HCT116 (cell line): ENCODE measurements at places on chromosomes 3 and 15. TPM values are rescaled to one million over a fixed set of nuclear protein-coding genes. Genes with fewer than 3 reads are reported as not detected.

The HIGD2B gene
- total RNA-seq, result 0.27 TPM

The IL16 gene
- total RNA-seq, result 0.81 TPM

The NLGN1 gene
- total RNA-seq, result not detected

The C3orf62 gene
- 5.9 TPM for total RNA-seq

The PDIA3 gene
- total RNA-seq, result 435 TPM

The FMN1 gene
- 0.39 TPM for total RNA-seq

DNA sequence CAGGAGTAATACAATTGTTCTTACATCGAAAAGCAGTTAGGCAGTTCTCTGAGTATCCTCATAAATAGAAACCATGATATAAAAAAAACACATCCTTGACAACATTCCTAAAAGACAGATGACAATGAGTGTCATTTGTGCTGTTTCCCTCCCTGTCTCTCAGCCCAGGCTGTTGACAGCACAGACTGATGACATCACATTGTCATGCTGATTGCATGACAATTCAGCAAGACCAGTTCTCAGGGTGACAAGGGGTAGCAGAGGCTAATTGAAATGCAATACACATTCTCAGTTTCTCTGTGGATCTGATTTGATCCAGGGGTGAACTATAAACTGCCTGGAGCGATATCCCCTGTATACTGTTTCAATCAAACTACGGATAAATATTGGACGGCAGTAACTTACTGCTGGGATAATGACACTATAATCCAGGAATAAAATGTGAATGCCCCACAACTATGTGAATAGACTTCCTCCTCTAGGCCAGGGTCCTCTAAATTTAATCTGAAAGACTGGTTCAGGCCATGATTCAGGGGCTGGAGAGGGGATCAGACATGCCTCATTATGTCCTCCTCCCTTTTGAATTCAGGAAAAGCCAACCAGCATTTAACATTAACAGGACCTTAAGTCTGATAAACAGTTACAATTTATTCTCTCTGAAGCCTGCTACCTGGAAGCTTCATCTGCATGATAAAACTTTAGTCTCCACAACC is 16.7 kb upstream of the EIF1B start:
- no peaks in the 10 kb centered on the region for H3K27me3 ChIP-seq
- no peak for DNase-seq
- H3K36me3 ChIP-seq, result no peaks in the 10 kb centered on the region
- H3K4me1 ChIP-seq, result no peaks in the 10 kb centered on the region
- H3K4me3 ChIP-seq, result no peak overlapping the region

DNA sequence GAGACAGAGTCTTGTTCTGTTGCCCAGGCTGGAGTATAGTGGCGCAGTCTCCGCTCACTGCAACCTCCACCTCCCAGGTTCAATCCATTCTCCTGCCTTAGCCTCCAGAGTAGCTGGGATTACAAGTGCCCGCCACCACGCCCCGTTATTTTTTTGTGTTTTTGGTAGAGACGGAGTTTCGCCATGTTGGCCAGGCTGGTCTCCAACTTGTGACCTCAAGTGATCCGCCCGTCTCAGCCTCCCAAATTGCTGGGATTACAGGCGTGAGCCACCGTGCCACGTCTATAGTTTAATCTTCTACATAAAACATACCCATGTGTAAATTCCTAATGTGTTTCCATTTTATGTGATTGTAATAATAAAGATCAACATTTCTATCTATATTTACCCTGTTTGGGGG is 1.7 kb downstream of the GALK2 start:
- no peak overlapping the region for H3K27ac ChIP-seq
- no peaks in the 10 kb centered on the region for H3K36me3 ChIP-seq
- H3K4me1 ChIP-seq, result peaks cover 6% of the 10 kb centered on the region; the same call in 1 of the 2 replicates
- no peak for DNase-seq
- no peak overlapping the region for H3K4me3 ChIP-seq
- no peaks in the 10 kb centered on the region for H3K27me3 ChIP-seq

DNA sequence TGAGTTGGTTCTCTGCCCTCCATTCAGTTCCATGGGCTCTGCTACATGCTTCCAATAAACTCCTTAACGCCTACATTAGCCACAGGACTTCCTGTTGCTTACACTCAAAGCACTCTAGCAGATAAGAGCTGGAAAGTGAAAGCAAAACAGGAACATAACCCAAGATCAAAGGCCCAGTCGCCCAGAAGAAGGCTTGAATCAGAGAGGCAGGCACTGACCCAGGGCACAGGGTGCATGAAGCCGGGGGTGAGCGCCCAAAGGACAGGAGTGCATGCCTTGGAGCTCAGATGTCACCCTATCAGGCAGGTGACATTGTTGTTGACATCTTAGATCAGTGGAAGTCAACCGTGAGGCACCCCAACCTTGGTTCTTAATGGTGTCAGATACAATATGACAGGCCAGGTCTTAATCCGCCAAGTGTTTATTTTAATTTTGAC is 235.1 kb downstream of the UACA start:
- no peak overlapping the region for H3K27ac ChIP-seq
- peaks cover 49% of the 10 kb centered on the region; the same call in 1 of the 2 replicates for H3K27me3 ChIP-seq
- peak; percentile 40 for DNase-seq
- H3K36me3 ChIP-seq, result no peaks in the 10 kb centered on the region

GRCh38 chr3:76043746-76044145 is 258.4 kb upstream of the ZNF717 start:
- no peaks in the 10 kb centered on the region for H3K4me1 ChIP-seq
- no peak overlapping the region for H3K4me3 ChIP-seq
- no peak overlapping the region for H3K27ac ChIP-seq
- H3K36me3 ChIP-seq, result no peaks in the 10 kb centered on the region
- no peaks in the 10 kb centered on the region for H3K27me3 ChIP-seq

- DNase-seq, result no peak
- H3K27ac ChIP-seq, result no peak overlapping the region
- no peaks in the 10 kb centered on the region for H3K27me3 ChIP-seq
- H3K4me1 ChIP-seq, result no peaks in the 10 kb centered on the region
- H3K4me3 ChIP-seq, result no peak overlapping the region
Observed at GRCh38 chr3:142213298-142213697, 12.1 kb downstream of the GK5 start.

DNA sequence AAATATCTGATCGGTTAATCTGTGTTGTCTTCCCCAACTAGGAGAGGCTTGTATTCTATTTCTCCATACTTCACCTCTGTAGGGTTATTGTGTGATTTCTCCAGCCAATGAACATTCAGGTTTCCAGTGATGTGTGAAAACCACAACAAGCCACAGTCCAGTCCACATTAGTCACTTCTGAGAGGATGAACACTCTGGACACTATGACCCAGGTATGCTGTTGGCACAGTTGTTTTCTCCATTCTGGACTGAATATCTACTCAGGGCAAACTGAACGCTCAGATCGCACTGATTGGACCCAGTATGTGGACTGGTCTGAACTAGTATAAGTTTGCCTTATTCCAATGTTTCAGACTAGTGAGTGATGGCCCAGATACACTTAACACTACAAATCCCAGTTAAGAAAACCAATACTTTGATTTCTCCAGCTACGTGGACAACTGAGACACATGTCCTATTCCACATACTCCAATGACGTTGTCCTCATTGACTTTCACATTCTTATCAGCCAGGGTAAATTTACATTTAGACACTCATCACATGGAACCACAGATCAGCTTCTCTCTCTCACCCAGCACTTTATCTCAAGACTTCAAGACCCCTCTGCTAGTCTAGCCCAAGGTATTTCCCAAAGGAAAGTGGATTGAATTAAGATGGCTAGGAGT is 587.4 kb upstream of the SGO1 start:
- no peak overlapping the region for H3K27ac ChIP-seq
- H3K4me1 ChIP-seq, result no peaks in the 10 kb centered on the region
- no peaks in the 10 kb centered on the region for H3K36me3 ChIP-seq
- DNase-seq, result no peak

DNA sequence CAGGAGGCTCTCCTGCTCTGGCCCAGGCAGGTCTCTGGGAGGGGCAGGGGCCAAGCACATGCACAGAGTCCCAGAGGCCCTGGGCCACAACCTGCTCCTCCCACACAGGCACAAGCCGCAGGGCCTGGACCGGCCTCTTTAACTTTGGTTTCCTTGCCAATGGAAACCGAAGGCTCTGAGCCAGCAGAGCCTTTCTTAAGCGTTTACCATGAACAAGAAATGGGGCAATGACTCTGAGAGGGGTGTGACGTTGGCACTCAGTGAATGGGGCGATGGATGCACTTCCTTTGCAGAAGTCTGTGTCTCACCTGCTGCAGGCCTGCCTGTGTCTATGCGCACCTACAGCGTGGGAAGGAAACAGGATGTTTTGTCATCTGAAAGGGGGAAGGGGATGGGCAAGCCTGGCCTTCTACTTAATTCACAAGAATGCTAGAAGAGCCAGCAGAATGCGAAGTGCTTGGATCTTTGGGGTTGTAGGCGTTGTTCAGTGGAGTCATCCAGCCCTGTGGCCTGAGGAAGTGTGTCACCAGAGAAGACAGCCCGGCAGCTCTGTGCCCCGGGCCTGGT is 41.8 kb downstream of the IFT122 start:
- no peak for DNase-seq
- no peaks in the 10 kb centered on the region for H3K27me3 ChIP-seq
- H3K36me3 ChIP-seq, result peaks cover 5% of the 10 kb centered on the region; the same call in 1 of the 2 replicates
- H3K27ac ChIP-seq, result no peak overlapping the region
- H3K4me1 ChIP-seq, result no peaks in the 10 kb centered on the region

DNA sequence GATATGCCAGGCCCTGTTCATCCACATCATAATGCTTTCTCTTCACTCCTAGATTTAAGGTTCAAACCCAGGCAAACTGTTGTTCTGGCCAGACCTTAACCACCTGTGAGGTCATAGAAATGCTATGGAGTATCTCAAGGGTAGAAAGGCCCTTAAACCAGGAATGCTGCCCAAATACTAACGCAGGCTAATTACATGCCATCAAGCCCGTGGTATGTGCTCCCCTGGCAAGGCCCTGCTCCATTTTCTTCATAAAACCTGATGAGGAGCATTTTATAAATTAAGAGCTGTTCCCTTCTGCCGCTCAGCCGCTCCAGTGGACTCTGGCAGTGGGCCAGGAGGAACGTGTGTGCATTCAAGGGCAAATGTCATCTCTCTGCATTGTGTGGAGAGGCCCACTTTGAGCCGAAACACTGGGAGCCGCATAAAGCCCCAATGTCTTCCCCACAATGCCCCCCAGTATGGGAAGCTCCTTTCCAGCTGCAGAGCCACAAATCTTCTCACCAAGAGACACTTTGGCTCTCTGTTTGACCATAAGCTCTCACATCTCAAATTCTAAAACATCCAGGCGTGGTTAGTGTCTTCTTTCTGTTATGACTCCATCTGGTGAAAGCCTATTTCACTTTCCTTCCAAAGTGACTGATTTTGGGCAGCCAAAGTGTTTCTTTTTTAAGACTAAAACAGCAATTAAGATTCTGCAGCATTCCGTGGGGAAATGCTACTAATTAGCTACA is 210.8 kb upstream of the NR2E3 start:
- no peak overlapping the region for H3K4me3 ChIP-seq
- H3K4me1 ChIP-seq, result peaks cover 4% of the 10 kb centered on the region; the same call in 1 of the 2 replicates
- H3K27ac ChIP-seq, result no peak overlapping the region
- H3K27me3 ChIP-seq, result no peaks in the 10 kb centered on the region

DNA sequence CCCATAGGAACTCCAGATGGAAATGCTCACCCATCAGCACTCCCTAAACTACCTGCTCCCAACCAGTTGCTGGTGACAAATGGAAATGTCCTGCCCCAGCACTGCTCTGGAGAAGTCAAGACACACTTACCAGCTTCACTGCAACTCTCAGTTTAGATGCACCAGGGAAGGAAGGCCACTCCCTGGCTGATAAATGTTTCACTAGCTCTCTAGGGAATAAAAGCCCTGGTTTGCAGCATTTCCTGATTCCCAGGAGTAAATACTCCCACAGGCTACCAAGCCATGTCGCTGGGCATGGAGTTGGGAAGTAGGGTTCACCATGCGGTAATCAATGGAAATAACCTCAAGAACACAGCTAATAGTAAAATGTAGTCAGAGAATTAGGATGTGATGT is 112.0 kb upstream of the NEO1 start:
- no peak overlapping the region for H3K4me3 ChIP-seq
- no peak overlapping the region for H3K27ac ChIP-seq
- no peak for DNase-seq
- no peaks in the 10 kb centered on the region for H3K36me3 ChIP-seq
- no peaks in the 10 kb centered on the region for H3K4me1 ChIP-seq
- H3K27me3 ChIP-seq, result peaks cover 17% of the 10 kb centered on the region

DNA sequence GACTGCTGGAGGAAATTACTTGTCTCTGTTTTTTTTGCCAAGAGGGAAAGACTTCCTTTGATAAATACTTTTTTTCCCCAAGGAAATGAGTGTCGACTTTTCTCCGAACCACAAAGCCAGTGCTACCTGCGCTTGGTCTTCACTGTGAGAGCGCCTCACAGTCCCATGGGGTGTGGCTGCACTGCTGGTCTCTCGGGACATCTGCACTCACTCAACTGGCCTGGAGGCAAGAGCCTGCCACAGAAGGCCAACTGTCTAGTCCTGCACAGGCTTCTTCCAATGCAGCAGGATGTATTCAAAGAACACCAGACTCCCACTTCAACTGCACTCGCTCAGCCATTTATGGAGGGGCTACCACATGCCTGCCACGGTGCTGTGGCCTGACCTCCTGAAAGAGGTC is 40.6 kb upstream of the CGNL1 start:
- no peaks in the 10 kb centered on the region for H3K27me3 ChIP-seq
- no peak overlapping the region for H3K27ac ChIP-seq
- no peak overlapping the region for H3K4me3 ChIP-seq
- no peak for DNase-seq
- H3K4me1 ChIP-seq, result peaks cover 17% of the 10 kb centered on the region

DNA sequence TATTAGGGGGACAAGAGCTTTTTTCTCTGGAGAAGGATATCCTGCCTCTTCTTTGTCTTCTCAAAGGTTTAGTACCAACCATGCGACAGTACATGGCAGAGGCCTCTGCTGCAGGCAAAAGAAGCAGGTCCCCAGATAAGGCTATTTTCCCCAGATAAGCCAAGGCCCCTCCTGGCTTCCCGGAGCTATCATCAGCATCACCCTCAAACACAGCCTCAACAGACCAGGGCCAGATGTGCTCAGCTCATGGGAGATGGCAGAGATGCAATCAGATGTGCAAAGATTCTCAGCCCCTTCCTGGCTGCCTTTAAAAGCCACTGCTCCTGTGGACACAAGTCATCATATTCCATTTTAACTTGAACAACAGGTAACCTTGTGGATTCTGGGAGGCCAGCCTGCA is 49.0 kb downstream of the NTRK3 start:
- no peak overlapping the region for H3K27ac ChIP-seq
- no peak for DNase-seq
- H3K4me3 ChIP-seq, result no peak overlapping the region
- peaks cover 8% of the 10 kb centered on the region; the same call in 1 of the 2 replicates for H3K4me1 ChIP-seq

DNA sequence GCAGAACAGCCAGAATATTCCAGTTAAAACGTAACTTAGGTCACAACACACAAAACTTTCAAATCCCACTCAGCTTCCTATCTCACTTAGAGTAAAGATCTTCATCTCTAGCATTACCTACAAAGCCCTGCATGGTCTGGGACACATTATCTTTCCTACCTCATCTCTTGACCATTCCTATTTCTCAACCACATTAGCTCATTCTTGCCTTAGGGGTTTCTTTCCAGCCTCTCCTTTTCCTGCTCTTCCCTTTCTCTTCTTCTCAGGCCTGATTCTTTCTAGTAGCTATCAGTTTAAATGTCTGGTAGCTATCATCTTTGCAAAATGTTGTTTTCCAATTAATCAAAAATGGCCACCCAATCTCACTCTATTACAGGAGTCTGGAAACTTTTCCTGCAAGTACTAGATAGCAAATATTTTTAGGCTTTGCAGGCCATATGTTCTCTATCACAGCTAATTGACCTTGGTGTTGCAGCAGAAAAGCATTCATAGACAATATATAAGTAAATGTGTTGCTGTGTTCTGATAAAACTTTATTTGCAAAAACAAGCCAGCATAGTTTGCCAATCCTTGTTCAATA is 15.1 kb upstream of the CBLB start:
- no peak overlapping the region for H3K4me3 ChIP-seq
- H3K27ac ChIP-seq, result no peak overlapping the region
- H3K4me1 ChIP-seq, result no peaks in the 10 kb centered on the region
- H3K36me3 ChIP-seq, result no peaks in the 10 kb centered on the region
